Prostate gland (tissue), 2 donors: ENCODE measurements at places on chromosomes 4 and X.

DNA sequence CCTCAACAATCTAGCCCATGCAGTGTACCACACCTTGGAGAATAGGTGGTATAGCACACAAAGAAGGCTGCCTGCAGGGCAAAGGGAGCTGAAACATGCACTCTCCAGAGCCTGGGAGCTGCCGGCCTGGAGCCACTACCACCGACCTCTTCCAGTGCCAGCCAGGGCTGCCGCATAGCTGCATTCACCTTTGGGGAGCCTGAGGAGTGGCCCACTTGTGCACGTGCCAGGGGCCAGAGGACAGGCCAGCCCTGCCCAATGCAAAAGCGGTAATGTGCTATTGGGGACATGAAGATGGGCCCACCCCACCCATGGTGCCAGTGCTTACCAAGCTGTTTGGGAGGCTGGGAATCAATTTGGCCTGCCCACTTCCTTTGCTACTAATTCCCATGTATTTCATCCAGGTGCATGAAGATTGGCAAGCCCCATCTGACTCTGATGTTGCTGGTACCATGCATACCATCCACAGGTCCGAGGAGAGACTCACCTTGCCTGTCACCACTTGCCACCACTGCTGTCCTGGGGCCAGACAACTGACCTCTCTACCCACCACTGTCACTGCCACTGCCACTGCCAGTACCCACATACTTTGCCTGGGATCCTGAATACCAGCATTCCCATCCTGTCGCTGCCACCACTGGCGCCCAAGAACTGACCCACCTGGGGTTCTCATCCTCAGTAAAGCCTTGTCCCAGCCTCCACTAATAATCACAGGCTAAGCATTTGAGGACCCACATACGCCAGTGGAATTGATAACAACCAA, 506.9 kb downstream of the MAGEB5 start:
- no peak for DNase-seq

DNA sequence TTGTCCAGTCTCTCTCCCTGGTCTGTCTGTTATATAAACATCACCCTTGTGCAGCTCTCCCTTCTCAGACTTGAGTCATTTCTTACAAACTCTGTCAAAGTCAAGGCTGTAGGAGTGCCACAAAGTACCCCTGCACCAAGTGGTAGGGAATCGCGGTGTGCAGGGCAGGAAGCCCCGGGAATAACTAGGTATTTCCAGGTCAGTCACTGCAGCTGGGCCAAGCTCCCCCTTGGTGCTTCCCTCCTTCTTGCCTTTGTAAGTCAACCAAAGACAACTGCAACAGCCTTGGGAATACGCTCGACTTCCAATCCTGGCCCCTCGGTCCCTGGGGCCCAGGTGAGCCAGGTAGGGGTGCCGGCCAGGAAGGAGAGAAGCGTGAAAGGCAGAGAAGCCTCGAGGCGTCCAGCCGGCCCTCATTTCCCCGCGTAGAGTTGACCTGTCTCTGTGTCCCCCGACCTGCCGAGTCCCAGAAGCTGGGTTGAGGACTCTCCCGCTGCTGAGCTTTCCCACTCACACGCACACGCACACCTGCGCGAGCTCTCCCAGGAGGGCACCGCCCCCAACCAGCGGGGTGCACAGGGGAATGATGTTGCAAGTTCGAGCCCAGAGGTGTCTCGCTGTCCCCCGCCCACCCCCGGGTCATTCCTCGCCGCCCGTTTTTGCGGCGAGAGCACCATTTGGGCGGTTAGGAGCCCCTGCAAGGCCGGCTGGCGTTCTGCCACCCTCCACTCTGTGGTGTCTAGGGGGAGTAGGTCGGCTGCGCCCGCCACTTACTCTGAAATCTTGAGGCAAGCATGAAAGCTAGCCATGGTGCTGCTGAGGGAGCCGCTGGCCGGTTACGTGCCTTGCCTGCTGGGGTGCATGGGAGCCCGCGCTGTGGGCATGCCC, 22.8 kb upstream of the KIAA1210 start:
- DNase-seq, result no peak

- peak; percentile 30 for DNase-seq
Measured at GRCh38 chr4:15400981-15401671, 26.7 kb upstream of the C1QTNF7 start.

GRCh38 chr4:112109360-112110058, 35.7 kb upstream of the FAM241A start:
- DNase-seq, result no peak

- DNase-seq, result peak; percentile 3
Measured at GRCh38 chrX:43349363-43349762, 306.7 kb upstream of the MAOA start.

- no peak for DNase-seq
Measured at GRCh38 chr4:171644430-171645057, 168.7 kb upstream of the GALNTL6 start.

DNA sequence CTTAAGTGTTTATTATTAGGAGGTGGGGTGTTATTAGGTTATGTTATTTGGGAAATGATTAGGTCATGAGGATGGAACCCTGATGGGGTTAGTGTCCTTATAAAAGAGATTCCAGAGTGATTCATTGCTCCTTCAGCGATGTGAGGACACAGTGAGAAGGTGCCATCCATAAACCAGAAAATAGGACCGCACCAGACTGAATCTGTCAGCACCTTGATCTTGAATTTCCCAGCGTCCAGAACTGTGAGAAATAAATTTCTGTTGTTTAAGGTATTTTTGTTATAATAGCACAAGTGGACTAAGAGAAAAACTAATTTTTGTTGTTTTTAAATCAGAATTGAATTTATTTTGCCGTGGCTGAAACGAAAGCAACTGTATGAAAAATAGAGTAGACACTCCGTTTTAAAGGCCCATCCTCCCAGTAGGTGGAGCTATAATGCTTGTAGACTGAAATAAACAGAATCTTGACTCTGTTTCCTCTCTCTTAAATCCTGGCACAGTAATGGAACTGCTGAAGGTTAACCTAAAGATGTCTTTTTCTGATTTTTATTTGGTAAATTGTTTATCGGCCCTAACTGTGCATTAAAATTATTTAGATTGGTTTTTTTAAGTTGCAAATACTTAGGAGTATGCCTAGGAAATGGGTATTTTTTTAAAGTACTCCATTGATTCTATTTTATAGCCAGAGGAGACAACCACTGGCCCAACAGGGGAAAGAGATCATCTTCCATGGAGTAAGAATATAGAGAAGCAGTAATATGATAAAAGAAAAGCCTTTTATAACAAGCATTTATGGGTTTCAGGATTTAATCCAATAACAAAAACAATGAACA, 133.2 kb upstream of the ADAMTS3 start:
- DNase-seq, result peak; percentile 43

DNA sequence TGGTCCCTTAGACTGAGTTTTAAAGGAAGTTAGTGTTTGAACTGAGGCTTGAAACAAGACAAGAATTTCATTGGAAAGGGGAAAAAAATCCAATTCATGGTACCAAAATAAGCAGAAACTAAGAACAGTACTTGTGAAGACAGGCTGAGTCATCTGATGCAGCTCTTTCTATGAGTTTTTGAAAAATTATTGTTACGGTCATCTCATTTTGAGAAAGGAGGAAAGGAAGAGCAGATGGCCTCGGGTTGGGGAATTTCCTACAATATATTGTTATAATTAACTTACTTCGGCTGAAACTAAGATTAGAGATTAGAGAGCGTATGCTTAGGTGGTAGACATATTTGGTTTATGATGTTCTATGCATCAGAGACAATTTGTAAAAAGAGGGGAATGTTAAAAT, 2164.8 kb upstream of the AGA start:
- no peak for DNase-seq

DNA sequence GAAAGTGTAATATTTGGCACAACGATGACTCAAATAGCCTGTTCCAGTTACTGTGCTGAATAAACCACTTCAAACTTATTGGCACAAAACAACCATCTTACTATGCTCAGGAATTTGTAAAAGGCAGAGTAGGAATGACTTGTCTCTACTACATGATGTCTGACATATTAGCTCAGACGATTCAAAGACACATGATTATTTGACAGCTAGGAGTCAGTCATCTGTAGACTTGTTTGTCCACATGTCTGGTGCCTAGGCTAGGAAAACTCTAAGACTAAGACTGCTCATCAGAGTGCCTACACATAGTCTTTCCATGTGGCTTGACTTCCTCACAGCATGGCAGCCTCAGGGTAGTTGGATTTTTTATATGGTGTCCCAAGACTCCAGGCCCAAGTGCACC, 154.5 kb downstream of the FANCB start:
- no peak for DNase-seq

- DNase-seq, result peak; percentile 10
Measured at GRCh38 chr4:153345012-153345981, 809 bp downstream of the MND1 start.

DNA sequence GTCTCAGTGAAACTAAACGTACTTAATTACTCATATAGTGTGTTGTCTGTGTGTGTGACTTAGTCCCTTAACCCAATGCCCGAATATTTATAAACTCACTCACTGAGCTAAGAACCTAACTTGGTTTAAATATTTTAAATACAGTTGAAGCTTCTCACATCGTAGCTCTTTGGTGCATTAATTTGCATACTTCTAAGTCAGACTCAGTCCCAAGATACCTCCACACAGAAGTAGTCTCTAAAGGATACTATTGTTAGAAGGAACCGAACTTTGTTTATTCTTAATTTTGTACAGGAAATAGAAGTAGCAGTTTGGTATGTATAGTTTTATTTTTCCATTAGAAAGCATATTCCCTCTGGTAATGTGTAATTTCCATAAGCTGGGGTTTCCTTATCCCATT, 54.0 kb upstream of the NKAP start:
- DNase-seq, result no peak

DNA sequence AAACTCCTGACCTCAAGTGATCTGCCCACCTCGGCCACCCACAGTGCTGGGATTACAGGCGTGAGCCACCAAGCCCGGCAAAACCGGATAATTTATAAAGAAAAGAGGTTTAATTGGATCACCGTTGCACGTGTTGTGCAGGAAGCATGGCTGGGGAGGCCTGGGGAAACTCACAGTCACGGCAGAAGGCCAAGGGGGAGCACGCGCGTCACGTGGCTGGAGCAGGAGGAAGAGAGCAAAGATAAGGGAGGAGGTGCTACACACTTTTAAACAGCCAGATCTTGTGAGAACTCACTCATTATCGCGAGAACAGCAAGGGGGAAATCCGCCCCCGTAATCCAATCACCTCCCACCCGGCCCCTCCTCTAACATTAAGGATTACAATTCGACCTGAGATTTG, 177.9 kb upstream of the TENM3 start:
- DNase-seq, result no peak

GRCh38 chrX:50698944-50699343, 115.0 kb downstream of the SHROOM4 start:
- no peak for DNase-seq

DNA sequence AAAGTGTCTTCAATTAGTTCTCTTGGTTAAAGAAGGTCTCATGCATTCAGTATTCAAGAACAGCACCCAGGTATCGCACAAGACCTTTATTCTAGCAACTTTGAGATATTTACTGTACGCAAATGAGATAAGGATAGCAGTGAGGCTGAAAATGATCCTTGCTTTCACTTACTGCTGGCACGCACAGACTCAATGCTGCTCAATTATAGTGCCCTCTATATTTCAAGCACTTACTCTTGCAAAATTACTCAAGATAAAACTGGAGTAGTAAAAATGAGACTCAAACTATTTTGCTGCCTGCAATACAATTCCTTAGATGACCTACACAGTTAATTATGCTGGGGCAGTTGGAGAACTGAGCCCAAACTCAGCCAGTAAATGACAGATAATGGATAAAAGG, 60.9 kb downstream of the ADGRA3 start:
- DNase-seq, result no peak

DNA sequence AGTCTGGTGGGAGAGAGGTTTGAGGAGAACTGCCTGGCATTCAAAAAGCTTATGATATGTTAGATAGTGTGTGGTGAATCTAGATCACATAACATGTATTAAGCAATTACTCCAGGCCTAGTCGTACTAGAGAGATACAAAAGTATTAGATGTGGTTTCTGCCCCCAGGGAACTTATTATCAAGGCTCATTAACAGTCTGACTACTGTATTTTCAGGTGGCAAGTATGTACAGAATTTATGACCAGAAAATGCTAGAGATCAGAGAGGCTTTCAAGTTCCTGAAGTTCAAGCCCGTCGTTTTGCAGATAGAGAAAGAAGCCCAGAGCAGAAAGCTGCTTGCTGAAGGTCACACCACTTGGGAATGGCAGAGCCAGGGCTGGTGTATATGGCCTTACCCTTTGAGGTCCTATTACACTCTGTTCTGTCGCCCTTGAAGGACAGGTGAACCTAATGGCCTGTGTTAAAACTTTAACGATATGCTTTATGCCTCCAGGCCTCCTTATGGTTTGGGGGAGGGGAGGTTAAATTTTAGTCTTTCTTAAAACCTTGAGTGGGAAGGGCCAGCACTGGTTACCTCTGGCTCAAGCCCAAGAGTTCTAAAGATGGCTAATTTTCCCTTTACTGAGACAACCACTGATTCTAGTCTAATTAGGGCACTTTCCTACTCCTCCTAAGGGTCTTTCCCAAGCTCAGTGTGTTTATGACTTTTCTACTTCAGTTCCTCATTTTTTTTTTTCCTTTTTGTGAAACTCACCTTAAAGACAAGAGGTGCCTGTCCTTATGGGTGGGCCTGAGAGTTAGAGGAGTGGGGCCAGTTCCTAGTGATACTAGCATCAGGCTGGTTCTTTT, 19.9 kb downstream of the TMEM164 start:
- no peak for DNase-seq

- peak; percentile 39 for DNase-seq
Measured at GRCh38 chrX:85243761-85244449, at the start of the genes SATL1 and ZNF711. TSS of gene SATL1 (minus strand) at chrX:85243779. CDS start at chrX:85108968, 134,811 bp downstream. TSS of gene ZNF711 (plus strand) at chrX:85243991. CDS start at chrX:85247573, 3,582 bp downstream.

DNA sequence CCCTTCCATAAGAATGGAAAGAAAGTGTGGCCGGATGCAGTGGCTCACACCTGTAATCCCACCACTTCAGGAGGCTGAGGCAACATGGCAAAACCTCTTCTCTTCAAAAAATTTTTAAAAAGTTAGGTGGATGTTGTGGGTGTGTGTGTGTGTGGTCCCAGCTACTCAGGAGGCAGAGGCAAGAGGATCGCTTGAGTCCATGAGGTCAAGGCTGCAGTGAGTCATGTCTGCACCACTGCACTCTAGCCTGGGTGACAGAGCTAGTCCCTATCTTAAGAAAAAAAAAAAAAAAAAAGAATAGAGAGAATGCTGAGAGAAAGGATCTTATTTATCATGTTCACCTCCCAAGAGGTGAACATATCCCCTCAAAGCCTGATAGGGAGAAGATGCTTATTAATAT, 492.1 kb upstream of the SMIM31 start:
- no peak for DNase-seq

DNA sequence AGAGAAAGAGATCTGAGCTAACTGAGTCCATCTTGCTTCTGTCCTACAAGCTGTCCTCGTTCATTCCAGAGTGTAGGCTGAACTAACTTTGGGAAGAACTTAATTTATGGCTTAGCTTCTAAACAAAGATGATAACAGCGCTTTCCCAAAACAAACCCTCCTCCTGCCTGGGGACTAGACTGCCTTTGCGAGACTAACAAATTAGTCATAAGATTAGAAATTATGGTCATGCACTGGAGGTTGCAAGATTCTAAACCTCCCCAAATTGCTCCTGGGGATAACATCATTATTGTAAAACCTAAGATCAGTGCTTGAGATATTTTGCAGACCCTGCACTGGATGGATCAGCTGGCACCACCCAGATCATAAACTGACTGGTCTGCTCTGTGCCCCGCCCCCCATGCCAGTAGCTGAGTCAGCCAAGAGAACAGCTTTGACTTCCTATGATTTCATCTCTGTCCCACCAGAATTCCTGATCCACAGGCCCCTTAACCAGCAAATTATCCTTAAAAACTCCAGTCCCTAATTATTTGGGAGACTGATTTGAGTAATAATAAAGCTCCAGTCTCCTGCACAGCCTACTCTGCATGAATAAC, 883.3 kb downstream of the TRIML1 start:
- no peak for DNase-seq

GRCh38 chr4:13476915-13477314, 7.2 kb downstream of the RAB28 start:
- DNase-seq, result no peak
